ENCODE measurements at places on chromosomes 1 and 21.

DNA sequence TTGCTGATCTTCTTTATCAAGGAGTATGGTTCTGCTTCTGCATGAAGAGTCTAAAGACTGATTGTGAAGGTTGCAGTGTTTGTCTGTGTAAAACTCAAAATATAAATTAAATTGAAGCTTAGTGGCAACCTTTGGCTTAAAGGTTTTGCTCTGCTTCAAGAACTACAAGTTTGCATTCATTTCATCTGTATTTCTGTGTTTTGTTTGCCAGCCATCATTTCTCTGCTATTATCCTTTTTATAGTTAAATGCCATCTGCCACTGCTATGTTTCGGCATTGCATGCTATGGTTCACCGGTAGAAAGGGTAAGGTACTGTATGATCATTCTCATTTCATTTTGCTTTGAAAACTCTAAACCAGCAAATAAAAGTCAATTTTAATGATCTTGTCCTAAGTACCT is 52.9 kb downstream of the OSBPL9 start:
- DNase-seq, result no peak

- no peak for DNase-seq
Observed at GRCh38 chr1:173164686-173165085, 42.4 kb downstream of the TNFSF4 start.

GRCh38 chr1:94284476-94284875 is 47.1 kb upstream of the ARHGAP29 start:
- no peak for DNase-seq

- no peak for DNase-seq
Observed at GRCh38 chr1:36728846-36729245, 246.1 kb upstream of the CSF3R start.

GRCh38 chr1:235069176-235069575 is 59.5 kb downstream of the TOMM20 start:
- no peak for DNase-seq

GRCh38 chr1:223738465-223739365 is 26.4 kb downstream of the CAPN2 start:
- no peak for DNase-seq

GRCh38 chr1:223525546-223525945 is 132.3 kb downstream of the CCDC185 start:
- DNase-seq, result no peak

DNA sequence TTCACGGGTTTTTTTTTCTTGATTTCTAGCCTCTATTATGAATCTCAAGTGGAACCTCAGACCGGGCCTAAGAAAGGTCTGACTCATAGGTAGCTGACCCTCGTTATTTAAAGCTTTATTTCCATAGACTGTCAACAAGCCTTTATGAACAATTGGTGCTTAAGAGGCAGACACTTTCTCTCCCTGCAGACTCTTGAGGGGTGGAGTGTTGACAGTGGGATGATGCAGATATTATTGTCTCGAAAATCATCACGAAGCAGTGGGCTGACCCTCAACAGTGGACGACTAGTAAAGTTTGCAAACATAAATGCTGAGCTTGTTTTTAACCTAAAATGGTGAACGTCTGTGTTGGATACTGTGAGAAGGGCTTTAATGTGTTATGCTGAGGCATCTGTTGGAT is 1.8 kb downstream of the SFT2D2 start:
- DNase-seq, result no peak

DNA sequence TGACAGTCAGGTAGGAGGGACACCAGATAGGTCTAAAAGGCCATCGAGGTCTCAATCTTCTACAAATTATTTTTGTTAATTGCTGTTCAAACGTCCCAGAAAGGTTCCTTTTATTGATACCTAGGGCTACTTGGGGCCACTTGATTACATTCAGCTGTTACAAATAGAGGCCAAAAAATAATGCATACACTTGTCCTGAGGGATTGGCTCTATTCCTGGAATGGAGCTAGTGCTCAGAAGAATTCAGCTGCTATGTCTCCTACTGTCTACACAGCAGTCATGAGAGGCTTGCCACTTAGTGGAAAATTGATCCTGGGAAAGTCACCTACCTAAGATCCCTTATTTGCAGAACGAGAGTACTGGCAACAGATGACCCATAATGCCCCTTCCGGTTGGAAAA is 498.3 kb downstream of the ADGRL2 start:
- no peak for DNase-seq

DNA sequence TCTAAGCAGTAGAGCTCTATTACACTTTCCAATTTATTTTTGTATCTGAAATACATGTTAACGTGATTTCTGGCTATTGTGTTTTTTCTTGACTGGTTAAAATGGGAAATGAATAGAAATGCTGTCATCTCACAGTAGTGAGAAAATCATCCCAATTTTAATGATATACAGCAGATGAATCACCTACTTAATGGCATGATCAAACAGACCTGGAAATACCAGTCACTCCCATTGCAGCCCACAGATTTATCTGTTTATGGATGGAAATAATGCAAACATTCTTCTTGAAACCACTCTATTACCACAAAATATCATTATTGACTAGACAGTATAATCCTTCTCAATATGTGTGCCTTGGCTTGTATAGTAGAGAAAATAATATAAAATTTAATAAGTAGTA is 497.8 kb upstream of the ADAMTS5 start:
- no peak for DNase-seq

GRCh38 chr1:185661971-185662370 is 72.2 kb upstream of the HMCN1 start:
- DNase-seq, result no peak

- DNase-seq, result no peak
Observed at GRCh38 chr1:46550751-46551231, 656 bp downstream of the KNCN start.

DNA sequence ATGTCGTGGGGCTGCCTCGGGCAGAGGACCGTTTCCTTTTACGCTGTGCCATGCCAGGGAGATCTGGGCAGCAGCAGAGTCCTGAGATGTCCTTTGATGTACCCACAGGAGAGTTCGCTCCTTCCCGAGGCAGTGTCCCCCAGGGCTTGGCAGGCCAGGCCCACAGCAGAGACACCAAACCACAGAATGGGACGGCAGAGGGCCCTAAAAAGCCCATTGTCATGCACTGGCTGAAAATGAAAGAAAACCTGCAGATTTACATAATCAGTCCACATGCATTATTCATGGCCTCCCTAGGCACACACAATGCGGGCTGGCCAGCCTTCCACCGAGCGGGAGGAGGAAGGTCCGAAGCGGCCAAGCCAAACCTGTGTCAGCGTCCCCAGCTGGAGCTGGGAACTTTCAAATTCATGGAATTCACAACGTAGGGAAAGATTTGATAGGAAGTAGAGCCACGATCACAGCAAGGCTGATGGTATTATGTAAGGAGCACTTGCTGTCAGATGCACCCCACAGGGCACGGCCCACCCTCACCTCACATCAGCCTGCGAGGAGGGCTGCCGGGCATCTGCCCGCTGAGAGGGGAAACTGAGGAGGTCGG is 25.3 kb upstream of the EFHD2 start:
- no peak for DNase-seq

GRCh38 chr1:199089393-199090122 is 450.7 kb downstream of the PTPRC start:
- DNase-seq, result no peak

DNA sequence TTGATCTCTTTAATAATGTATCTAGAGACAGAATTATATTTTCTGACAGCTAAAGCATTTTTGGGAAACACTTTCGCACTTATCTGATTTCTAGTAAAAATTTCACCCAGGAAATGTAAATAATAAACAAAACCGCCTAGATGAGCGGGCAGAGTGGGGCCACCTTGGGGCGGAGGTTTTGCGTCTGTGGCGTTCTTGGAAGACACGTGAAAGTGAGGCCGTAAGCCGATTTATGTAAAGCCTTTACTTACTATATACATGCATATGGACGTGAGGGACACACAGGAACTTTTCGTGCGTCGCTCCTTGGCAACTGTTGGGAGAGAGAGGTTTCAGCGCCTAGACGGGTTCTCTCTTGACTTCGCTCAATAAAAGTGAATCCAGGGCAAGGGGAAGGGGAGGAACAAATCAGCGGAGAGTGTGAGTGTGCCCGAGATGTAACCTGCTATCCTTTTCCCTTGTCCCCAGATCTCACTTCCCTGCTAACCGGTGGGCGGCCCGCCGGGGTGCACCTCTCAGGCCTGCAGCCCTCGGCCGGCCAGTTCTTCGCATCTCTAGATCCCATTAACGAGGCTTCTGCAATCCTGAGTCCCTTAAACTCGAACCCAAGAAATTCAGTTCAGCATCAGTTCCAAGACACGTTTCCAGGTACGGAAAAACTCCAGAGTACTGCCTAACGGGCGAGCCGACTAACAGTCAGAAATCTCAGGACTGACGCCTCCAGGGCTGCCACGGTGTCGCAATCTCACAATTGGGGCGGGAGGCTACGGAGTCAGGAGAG is 1.7 kb downstream of the HLX start:
- peak; percentile 11 for DNase-seq

DNA sequence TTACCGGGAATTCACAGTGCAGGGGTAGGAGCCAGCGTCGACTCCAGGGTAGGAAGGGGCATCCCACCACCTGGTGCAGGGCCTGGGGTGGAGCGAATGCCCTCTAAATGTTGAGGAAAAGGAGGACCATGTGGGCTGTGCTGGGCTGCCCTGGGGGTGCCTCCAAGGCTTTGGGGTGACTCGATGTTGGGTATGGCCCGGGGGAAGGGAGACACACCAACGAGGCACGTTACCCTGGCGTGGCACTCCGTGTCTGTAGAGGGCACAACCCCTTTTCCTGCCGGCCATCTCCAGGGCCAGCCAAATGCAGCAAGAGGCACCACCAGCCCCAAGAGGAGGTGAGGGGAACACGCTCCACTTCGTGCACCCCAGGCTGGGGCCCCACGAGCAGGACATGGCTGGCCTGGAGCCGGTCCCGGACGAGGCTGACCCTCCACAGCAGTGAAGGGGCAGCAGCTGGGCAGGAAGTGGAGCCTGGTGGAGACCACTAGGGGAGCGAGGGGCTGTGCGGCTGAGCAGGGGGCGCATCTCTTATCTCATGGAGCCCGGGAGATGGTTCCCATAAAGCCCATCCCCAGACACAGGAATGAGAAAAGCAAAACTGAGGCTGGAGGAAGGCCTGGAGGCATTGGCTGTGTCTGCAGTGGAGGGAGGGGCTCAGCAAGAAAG is 11.2 kb downstream of the ACTRT2 start:
- no peak for DNase-seq

GRCh38 chr21:45482899-45483821 is 59.1 kb downstream of the SLC19A1 start:
- DNase-seq, result no peak

GRCh38 chr1:169779970-169780369 is 14.7 kb downstream of the METTL18 start:
- DNase-seq, result no peak

DNA sequence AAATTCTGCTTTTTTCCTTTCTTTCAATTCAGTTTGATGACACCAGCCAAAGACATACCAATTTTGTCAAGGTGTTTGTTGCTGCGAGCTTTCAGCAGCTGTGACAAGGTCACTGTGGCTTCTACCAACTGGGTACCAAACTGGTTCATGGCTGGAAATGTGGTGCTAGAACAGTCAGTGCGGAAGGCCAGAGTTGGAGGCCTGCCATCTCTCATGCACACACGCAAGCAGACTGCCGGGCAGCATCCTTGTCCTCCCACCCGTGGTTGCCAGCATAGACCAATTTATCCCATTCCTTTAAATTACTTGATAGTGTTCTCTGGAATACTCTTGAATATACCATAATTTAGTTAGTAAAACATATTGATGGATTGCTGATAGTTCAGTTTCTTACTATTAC is 79.9 kb upstream of the GPR52 start:
- no peak for DNase-seq

DNA sequence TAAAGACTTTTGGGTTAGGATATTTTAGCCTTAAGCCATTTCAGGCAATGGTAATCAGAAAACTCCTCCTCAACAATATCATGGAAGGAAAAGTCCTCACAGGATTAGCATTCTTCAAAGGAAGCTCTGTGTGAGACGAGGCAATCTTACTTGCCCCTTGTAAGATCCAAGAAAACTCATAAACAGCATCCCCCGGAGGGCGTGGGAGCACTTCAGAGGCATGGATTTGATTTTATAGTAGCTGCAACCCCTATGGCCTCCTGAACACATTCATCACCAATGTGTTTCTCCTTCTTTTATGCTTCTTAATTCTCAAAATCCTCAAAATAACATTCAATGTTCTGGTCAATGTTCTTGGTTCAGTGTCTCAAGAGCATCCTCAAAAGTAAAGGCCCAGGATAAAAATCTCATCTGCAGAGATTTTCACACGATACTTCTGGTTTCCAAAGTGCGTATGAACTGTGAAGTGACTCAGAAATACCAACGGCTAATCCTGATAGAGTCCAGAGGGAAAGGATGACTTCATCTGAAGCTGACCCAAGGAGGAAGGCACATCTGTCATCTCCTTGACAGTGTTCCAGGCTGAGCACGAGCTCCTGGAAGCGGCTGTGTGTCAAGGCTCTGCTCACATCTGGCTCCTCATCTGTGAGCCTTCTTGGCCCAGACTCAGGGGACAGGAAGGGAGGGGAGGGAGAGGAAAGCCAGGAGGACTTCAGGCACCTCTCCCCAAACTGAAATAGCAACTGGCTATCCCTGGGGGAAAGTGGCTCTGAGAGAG is 49.3 kb upstream of the PSEN2 start:
- DNase-seq, result no peak

- DNase-seq, result peak; percentile 26
Observed at GRCh38 chr1:20483833-20484518, 2.0 kb downstream of the CAMK2N1 start.

DNA sequence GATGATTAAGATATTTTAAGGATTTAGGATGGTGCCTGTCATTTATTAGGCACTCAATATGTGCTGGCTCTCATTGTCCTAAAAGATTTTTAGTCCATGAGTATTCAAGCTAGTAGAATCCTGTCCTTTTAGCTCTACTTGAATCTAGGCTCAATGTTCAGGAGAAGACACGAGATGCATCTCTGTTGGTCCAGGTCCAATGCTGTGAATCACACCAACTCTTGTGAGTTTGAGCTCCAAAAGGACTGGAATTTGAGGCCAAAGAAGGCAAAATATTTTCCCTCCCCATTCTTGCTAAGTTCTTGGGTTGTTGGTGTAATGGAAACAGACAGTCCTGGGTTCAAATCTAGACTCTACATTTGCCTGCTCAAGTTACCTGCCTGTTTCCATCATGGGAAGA is 1.4 kb upstream of the PODN start:
- DNase-seq, result no peak

DNA sequence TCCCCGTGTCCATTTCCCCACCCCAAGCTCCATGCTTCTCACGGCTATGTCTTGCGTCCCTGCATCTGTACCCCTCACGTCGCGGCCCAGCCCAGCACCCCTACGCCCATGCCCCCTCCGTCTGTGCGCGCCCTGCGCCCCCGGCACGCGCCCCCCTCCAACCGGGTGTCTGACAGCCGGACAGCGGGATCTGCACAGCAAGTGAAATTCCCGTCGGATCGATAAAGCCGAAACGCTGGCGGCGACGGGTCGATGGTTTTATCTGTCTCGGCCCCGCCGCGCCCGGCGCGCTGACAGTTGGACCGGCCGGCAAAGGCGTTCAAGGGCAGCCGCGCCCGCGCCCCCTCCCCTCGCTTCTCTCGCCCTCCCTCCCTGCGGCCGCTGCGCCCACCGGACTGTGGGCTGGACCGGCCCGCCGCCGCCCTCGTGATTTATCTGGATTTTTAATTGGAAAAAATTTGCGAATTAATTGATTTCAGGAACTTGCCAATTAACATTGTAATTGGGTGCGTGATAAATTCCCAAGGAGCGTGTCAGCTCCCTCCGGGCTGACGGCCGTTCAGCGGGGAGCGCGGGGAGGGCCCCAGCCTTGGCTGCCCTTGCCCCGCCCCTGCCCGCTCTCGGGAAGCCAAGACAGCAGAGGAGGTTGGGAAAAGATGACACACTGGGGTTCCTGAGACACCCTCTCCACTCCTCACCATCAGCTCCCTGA is 57.1 kb downstream of the TMEM53 start:
- no peak for DNase-seq

- no peak for DNase-seq
Observed at GRCh38 chr1:41410462-41410861, 49.2 kb downstream of the FOXO6 start.

Data from T47D (cell line).